ENCODE measurements at places on chromosomes 12 and 14.

- DNase-seq, result no peak
These were observed 100.0 kb upstream of the HECTD1 start for GRCh38 chr14:31307618-31308017.

DNA sequence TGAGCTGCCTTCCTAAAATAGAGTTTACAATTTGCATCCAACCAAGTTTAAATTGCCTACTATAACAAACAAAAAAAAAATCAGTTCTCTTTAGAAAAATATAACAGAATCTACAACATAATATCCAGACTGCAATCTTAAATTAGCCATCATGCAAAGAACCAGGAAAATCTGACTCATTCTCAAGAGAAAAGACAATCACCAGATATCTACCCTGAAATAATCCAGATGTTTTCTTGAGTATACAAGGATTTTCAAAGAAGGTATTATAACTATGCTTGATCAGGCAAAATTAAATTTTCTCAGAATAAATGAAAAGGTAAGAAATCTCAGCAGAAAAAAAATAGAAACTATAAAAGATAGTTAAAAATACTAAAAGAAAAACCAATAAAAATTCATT is 115.6 kb downstream of the CCER1 start:
- no peak for DNase-seq

DNA sequence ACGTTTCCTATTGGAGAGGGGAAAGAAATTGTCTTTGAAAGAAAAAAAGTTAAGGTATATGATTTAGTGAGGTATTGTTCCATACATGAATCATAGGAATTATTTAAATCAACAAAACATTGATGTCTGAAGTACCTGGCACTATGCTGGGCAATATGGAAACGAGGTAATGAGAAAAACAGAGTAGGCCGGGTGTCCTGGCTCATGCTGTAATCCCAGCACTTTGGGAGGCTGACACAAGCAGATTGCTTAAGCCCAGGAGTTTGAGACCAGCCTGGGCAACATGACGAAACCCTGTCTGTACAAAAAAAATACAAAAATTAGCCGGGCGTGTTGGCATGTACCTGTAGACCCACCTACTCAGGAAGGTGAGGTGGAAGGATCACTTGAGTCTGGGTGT is 45.9 kb downstream of the AEBP2 start:
- DNase-seq, result no peak

- no peak for DNase-seq
These were observed 116.9 kb downstream of the DIP2B start for GRCh38 chr12:50621399-50622300.

DNA sequence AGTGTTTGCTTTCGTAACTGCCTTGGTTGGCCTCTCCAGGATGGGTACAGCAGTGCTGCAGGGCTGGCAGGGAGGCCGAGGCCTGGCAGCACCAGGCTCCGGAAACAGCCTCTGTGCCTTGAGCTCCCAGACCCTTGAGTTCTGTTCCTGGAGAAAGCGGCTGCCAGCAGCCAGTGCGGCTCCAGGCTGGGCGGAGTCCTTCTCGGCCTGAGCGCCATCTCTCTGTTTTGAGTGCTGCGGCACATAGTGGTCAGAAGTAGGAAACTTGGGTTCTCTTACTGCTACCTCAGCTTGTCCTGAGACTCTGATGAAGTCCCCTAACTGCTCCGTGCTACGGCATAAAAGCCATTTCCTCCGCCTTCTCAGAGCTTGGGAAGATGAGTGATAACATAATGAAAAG is 65.9 kb downstream of the KCNA1 start:
- DNase-seq, result no peak

GRCh38 chr12:124512667-124513296 is 54.6 kb downstream of the NCOR2 start:
- peak; percentile 79 for DNase-seq

GRCh38 chr12:106425061-106425702 is 67.6 kb downstream of the POLR3B start:
- DNase-seq, result no peak

DNA sequence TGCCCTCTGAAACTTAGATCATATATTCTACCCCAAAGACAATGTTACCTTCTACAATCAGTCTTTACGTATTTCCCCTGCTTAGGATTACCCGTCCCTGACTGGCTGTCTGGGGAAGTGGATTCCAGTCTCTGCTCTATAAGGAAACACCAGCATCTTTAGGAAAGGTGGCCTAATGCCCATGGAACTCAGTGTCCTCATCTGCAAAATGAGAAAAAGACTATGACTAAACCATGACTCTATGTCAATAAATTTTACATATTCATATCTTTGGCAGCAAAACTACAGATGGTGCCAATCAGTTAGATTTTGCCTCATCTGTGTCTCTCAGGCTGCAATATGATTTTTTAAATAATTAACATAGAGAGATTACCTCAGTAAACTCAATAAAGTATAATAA is 133.8 kb downstream of the ITPR2 start:
- DNase-seq, result no peak

- DNase-seq, result no peak
These were observed 23.1 kb downstream of the ASB2 start for GRCh38 chr14:93953263-93953662.

DNA sequence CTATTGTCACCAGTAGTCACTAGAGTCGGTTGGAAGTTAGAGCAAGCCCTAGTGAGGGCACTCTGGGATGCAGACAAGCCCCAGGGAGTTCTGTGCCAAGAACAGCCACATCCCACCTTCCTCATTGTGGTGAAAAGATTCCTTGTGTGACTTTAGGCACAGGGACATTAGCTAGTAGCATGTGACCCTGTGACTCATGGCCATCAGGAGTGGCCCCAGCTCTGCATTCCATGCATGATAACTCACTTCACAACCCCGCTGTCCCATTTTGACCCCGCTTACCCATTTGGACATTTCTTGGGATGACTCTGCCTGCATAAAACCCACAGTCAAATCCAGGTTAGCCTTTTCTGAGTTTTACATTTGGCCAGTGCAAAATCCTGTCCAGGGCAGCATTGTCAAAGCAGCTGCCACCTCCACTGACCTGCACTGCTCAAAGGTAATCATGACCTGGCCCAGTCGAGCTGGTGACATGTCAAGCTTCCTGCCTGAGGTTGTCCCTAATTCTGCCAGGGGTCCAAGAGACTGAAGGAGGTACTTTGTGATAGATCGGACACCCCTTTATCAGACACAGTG is 430.5 kb downstream of the DPF3 start:
- no peak for DNase-seq

- DNase-seq, result peak; percentile 61
These were observed 124.4 kb downstream of the RAD51B start for GRCh38 chr14:67943947-67944346.

DNA sequence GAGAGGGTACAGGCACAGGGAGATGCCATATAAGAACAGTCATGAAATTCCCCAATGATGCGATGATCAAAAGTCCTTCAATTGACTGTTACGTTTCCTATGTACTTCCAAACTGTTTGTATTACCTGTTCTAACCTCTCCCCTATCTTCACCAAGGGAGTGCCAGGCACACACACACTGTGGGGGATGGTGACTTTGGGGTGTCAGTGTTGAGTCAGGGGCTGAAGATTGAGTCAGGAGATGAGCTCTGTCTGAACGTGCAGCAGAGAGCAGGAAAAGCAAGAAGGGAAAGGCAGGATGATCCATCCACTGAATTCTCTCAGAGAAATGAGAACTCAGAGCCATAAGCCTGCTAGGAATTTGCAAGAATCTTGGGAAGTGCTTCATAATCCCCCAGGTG is 153.4 kb downstream of the EFCAB11 start:
- no peak for DNase-seq

GRCh38 chr14:65297744-65298143 is 114.8 kb upstream of the FUT8 start:
- no peak for DNase-seq

GRCh38 chr12:50110762-50111351 is 1.2 kb upstream of the COX14 start:
- DNase-seq, result no peak

- peak; percentile 46 for DNase-seq
These were observed 1.2 kb upstream of the NEMF start for GRCh38 chr14:49853572-49854375.

DNA sequence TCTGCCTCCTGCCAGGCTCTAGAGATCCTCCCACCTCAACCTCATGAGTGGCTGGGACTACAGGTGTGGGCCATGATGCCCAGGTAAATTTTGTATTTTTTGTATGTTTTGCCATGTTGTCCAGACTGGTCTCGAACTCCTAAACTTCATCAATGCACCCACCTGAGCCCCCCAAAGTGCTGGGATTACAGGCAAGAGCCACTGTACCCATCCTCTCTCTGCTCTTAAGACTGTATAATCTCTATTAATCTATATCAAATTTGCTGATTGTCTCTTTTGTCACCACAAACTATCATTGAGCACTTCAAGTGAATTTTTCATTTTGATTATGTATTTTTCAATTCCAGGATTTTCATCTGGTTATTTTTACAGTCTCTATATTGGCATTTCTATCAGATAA is 440.3 kb downstream of the NOVA1 start:
- no peak for DNase-seq

GRCh38 chr12:88895634-88896033 is 315.4 kb upstream of the KITLG start:
- no peak for DNase-seq

DNA sequence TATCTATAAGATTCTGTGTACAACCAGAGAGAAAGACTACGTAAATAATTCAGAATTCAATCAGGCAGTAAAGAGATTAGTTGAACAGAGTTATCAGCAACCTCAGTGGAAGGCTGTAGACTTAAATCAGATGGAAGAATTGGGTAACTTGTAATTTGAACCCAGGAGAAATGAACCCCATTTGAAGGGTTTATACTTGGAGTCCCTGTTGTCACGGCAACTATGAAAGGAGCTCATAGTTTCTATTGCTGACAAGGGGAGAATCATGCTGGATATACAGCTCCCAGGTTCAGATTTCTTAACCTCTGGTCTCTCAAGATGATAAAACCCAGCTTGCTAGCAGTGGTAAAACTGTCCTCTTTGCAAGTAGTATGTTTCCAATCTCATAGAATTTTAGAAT is 54.4 kb upstream of the BMP4 start:
- no peak for DNase-seq

DNA sequence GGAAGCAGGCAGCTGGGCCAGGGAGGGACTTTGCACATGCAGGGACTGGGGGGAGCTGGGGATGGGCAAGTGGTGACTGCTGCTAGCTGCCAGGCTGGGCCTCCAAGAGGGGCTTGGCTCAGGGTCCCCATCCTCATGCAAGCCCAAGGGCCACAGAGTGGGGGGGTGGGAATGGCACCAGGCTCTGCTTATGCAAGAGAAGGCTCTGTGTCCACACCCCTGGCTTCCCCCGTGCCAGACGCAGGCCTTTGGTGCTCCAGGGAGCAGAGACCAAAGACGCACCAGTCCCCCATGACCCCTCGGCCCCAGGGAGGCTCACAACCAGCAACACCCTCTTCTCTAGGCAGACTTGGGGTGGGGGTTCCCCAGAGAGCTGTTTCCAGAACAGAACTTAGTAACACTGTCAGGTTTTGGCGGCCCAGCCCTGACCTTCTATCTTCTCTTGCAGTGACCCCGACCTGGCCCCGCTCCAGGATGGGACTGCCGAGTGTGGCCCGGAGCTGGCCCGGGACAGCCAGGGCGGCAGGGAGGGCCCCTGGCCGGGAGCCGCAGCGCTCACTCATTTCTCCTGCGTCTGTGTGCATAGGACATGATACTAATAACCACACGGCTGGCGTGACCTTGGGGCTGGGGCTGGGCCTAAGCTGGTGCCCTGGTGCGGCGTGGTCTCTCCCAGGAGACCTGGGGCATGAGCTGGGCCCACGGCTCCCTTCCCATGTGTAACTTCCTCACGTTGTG is 14.3 kb downstream of the XRCC3 start:
- no peak for DNase-seq

GRCh38 chr14:56170028-56170427 is 51.8 kb downstream of the PELI2 start:
- DNase-seq, result no peak

GRCh38 chr14:23365732-23366425 is 907 bp upstream of the EFS start:
- DNase-seq, result no peak

DNA sequence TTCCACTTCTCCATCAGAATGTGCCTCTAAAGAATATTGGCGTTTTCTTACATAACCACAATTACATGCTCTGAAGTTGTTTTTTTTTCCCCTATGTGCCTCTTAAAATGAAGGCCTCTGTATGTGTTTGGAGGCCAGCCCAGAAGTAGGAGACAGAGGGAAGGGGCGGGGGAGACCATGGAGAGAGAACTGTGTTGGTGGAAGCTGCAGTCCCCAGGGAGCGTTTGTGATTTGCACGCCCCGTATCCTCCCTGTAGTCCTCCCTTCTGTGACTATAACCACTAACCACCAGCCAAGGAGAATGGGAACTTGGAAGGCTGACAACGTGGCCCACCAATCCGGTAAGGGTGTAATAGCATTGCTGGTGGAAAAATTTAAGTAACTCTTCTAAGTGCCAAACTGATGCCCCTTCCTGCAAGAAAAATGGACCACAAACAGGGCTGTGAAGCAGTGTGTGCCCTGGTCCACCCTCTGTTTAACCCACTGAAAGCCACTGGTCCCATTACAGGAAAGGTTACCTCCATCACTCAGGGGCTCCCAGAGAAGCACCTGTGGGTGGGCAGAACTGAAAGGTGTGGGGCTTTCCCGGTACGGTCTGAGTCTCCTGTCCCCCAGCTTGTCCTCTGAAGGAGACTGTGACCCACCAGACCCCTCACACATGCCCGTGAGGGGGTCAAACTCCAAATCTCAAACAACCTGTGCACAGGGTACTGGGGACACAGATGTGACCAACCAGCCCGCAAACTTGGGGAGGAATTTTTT is 36.8 kb downstream of the CCDC88C start:
- DNase-seq, result no peak

- no peak for DNase-seq
These were observed 51.2 kb upstream of the HELB start for GRCh38 chr12:66251049-66251448.

GRCh38 chr12:638953-639557 is 24.2 kb downstream of the NINJ2 start:
- DNase-seq, result no peak

DNA sequence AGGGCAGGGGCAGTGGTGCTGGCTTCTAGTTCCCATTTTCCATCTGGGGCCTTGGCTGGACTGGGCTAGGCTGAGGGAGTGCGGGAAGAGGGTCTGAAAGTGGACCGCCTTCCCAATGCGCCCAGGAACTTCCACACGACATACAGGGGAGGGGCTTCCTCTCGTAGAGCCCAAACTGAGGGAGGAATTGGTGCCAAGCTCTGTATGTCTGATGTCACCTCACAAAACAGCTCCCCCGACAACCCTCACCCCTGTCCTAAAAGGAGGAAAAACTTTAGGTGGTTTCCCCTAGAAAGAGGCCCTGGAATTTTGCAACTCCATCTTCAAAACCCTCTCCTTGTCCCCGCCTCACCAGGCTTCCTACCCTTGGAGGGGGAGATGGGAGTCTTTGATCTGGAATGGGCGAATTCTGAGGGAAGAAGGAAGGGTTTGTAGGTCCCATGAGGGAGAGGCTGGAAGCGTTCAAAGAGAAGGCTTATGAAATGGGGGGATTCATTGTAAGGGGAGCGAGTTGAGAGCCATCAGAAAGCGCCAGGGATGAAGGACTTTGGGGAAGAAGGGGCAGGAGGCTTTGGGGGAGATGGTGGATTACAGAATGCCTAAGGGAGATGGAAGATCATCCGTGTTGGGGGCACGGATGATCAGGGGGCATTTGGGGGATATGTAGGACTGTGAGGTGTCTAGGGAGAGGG is 844 bp downstream of the GLTP start:
- no peak for DNase-seq

All from AG09309 (cell line).